Nucleus accumbens (tissue), 56 donors: ENCODE measurements at places on chromosomes 16 and 17.
A peak's percentile ranks its signal among the peaks of the same experiment; 100 is the strongest.

DNA sequence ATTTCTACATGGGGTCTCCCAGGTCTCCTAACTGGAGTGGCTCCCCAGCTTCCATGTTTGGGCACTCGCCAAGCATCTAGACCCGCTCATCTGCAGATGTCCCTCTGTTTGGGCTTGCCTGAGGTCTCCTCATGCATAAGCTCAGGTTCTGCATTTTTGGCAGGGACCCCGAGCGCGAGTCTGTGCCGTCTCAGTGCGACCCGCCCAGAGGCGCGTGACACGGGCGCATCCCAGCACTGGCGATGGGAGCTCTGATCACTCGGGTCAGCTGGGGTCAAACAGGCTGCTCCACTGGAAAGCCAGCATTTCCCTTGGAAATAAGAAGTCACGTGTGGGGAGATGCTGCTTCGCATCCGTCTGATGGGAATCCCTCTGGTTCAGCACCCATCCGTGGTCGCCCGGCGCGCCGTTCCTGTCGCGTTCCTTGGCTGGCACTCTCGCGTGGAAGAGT is 56.9 kb upstream of the FASN start:
- DNase-seq = no peak

GRCh38 chr17:78495634-78496033 is 81.6 kb downstream of the DNAH17 start:
- DNase-seq = no peak

- no peak for DNase-seq
These were observed 6.8 kb downstream of the CCL7 start for GRCh38 chr17:34276826-34277225.

DNA sequence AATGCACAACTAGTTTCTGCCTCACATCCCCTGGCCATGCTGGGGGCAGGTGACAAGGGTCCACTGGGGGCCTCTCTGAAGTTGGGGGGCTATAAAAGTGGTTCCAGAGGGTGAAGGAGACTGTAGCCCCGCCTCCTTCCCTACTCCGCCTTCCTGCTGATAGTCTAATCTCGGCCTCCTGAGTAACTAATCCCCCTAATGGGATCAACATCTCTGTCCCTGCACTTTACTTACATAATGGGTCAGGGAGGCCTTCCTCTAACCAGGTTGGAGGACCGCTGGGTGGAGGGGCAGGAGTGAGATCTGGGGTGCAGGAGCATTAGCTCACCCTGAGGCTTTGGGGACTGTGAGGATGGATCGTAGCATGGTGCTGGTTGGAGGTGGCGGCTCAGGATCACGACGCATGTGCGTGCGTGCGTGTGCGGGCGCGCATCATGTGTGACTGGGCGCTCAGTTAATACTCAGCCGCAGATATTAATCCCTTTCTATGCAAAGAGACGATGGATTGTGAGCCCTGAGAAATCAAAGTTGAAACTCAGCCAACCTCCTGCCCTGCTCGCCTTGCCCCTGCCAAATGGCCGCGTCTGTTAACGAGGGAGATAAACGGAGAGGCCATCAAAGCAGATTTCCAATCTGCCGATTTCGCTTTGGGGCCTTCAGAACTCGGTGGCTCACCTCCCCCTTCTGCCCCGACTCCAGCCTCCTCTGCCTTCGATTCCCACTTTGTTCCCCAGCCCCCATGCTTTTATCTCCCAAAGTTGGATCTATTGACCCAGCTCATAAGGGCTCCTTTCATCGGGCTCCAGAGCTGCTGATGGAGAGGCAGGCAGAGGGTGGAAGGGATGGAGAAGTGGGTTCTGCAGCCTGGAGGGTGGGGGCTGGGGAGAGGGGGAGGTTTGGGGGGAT is 107.3 kb downstream of the SDK2 start:
- no peak for DNase-seq

GRCh38 chr16:16857012-16857411 is 478.1 kb downstream of the NPIPA7 start:
- no peak for DNase-seq

GRCh38 chr17:73989671-73990070 is 213.8 kb upstream of the RPL38 start:
- no peak for DNase-seq

DNA sequence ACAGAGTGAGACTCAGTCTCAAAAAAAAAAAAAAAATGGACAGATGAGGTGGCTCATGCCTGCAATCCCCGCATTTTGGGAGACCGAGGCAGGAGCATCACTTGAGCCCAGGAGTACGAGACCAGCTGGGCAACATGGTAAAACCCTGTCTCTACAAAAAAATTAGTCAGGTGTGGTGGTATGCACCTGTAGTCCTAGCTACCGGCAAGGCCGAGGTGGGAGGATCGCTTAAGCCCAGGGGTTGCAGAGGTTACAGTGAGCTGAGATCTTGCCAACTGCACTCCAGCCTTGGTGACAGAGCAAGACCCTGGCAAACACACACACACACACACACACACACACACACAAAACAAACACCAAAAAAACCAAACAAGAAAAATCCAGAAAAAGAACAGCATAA is 7.7 kb upstream of the ENGASE start:
- DNase-seq = no peak

GRCh38 chr17:72604518-72604917 is 483.7 kb downstream of the SOX9 start:
- DNase-seq = no peak

GRCh38 chr16:55002419-55002818 is 71.8 kb downstream of the IRX5 start:
- no peak for DNase-seq

DNA sequence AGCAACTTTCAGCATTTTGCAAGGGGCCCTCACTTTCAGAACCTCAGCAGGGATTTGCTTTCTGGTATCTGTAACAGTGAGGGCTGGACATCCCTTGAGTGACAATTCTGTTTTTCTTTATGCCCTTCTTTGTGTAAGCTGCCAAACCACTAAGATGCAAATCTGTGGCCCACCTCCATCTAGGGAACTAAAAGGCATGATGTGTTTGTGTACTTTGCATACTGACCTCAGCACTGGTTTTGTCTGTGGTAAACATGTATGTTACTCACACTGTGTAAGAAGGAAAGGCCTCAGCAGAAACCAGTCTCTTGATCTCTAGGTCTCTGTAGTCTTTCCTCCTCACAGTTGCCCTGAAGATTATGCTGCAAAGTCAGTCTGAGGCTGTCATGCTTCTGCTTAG is 396.6 kb upstream of the DYNLRB2 start:
- DNase-seq = no peak

GRCh38 chr17:77437017-77437416 is 296.2 kb downstream of the SEC14L1 start:
- DNase-seq = no peak

GRCh38 chr17:1324201-1324771 is 44.8 kb downstream of the TRARG1 start:
- DNase-seq = no peak

- no peak for DNase-seq
These were observed 82.6 kb upstream of the CNTNAP4 start for GRCh38 chr16:76194616-76195015.

- DNase-seq = no peak
These were observed 6.7 kb upstream of the NUDT16L1 start for GRCh38 chr16:4686497-4687210.

DNA sequence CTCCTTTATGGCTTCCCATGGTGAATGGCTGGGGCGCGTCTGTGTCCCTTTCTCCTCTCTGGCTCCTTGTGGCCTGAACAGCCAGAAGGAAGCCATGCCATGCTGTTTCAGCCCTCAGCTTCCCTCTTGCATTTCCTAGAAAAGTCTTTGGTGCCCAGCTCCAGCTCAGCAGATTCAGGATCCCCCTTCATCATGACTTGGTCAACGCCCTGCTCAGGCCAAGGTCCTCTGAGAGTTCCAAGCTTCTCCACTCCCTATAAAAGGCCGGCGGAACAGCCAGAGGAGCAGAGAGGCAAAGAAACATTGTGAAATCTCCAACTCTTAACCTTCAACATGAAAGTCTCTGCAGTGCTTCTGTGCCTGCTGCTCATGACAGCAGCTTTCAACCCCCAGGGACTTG is at the start of gene CCL13:
Gene CCL13 (plus strand): TSS at position 287 of the 400 bp plus-strand sequence. CDS start 47 bp downstream, at position 334.
- DNase-seq = no peak

DNA sequence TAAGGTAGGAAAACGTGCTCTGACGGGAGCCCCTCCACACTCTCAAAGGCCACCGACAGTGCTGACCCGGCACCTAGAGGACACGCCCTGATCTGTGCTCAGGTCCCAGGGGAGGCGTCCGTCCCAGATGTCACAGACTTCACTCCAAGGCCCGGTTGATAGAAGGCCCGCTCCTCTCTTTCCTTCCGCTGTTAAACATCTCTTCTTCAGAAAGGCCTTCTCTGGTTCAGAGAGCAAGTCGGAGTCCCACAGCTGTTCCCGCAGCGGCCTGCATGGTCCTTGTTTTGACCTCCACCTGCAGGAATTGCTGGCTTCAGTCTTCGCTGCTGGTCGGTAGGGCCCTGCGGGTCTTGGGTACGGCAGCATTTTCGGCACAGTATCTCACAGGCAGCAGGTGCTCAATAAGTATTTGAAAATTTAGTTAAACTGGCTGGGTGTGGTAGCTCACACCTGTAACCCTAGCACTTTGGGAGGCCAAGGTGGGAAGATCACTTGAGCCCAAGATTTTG is 88.5 kb downstream of the MRC2 start:
- DNase-seq = no peak

GRCh38 chr16:79005096-79005495 is 595.4 kb downstream of the MAF start:
- DNase-seq = no peak

DNA sequence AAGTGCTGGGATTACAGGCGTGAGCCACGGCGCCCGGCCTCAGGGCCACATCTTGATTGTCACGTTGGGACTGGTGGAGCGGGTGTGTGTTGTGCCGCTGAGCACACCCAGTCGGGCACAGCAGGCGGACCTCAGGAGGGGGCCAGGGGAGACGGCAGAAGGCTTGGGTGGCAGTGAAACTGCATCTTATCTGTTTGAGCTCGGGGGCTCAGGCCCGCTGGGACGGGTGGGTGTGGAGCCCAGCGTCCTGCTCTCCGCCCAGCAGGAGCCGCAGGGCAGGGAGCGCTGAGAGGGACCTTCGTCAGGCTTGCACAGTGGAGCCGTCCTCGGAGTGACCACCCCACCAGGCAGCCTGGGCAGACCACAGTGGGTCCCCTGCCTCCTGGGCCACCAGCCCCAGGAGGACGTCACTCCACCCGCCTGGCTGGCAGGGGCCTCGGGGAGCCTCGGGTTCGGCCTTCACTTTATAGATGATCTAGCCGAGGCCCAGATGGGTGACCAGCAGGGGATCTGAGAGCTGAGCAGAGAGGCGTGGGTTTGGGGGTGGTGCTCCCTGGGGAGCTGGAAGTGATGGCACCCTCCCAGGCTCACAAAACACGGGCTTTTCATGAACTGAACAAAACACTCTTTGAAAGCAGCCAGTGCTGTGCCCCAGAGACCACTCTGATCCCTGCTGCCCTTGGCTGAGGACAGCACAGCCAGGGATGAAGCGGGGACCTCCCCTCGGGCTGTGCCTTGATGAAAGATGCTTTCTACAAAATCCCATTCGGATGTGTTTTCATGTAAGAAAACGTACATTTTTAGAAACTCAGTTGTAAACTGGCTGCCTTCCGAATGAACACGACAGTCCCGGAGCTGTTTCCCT is 181.1 kb downstream of the SEC14L1 start:
- peak; percentile 16 for DNase-seq

GRCh38 chr17:43027091-43028032 is 2.3 kb downstream of the RND2 start:
- DNase-seq = no peak

DNA sequence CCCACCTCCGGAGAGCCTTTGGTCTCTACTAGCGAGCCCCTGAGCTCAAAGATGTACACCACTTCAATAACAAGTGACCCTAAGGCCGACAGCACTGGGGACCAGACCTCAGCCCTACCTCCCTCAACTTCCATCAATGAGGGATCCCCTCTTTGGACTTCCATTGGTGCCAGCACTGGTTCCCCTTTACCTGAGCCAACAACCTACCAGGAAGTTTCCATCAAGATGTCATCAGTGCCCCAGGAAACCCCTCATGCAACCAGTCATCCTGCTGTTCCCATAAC is 702 bp downstream of the SPN start:
- no peak for DNase-seq

GRCh38 chr17:65637786-65638185 is 76.3 kb upstream of the AXIN2 start:
- DNase-seq = no peak

DNA sequence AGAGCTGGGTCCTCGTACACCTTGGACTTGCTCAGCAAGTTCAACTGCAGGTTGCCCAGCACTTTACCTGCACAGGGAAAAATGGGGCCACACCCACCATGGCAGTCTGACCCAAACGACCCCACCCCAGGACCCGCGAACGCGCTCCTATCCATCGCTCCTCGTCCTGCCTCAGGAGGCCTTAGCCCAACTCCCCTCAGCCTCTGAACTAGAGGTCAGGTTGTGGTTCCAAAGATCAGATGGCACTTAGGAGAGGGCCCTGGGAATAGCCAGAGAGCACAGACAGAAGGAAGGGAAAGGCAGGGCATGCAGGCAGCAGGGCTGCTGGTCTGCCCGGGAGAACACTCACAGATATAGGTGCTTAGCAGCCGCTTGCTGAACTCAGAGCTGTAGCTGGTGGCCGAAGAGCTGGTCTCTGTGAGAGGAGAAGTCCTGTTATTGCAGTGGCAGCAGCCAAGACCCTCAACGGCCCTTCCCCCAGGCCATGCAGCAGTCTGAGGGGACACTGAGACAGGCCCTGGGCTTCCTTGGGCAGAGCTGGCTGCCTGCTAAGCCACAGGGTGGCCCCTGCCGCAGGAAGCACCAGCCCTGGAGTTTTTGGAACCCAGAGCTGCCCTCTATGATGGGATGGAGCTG is 6.9 kb downstream of the ZACN start:
- no peak for DNase-seq

GRCh38 chr17:81400154-81400977 is 5.1 kb downstream of the BAHCC1 start:
- peak; percentile 75 for DNase-seq

- no peak for DNase-seq
These were observed 85.0 kb upstream of the RPL38 start for GRCh38 chr17:74118504-74118903.

GRCh38 chr16:84350685-84351400 is 17.5 kb upstream of the ATP2C2 start:
- DNase-seq = no peak
